ENCODE measurements at places on chromosomes 5 and 9.

GRCh38 chr5:82205005-82205404 lies 73.1 kb downstream of the RPS23 start:
- no peak for DNase-seq

DNA sequence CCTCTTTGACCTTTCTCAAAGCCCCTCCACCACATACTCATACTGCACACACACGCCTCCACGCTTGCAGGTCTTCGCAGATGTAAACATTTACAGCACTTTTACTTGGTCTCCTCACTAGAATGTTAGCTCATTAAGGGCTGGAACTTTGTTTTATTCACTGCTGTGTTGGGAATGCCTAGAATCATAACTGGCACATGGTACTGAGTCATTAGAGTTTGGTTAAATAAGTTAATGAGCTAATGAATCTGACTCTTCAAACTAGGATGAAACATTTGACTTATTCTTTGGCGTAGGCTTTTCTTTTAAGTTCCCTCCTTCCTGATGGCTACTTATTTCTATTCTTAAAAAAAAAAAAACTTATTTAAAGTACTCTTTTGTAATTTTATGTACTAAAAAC lies 28.9 kb downstream of the MAN2A1 start:
- DNase-seq = no peak

DNA sequence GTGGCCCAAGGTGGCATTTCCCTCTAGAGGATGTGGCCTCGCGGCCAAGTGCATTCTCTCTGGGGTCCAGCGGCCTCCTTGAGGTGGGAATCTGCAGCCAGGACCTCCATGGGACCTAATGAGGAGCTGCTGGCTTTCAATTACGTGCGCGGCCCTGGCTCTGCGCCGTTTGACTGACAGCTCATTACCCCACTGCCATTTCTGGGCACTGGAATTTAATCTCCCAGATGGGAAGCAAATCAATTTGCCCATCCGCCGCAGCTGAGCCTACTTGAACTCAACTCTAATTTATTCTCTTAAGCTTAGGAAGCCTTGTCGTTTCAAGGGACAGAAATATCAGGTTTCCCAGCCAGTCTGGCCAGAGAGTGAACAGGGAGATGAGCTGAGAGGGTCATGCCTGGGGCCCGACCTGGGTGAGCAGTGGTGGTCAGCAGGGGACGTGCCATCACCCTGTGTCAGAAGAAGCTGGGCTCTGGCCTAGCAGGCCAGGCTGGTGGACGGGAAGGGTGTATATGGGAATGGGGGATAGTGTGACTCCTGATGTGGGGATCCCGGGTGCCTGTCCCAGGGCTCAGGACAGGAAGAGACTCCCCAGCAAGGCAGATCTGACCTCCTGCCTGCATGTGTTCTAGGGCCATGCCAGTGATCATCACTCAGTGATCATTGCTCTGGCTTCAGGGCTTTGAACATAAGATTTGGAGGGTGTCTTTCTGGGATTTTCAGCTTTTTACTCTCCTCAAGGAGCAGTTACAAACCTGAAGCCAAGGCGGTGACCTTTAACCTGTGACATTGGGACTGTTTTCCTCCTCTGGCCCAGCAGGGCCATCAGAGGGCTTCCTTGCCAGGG lies 69.7 kb downstream of the MACROH2A1 start:
- DNase-seq = no peak

GRCh38 chr9:96612966-96613589 lies 6.6 kb downstream of the CDC14B start:
- DNase-seq = no peak

GRCh38 chr9:136769710-136770191 lies 5.4 kb upstream of the LCN15 start:
- DNase-seq = no peak

- DNase-seq = no peak
Measured at GRCh38 chr9:135080286-135081263, 6.9 kb upstream of the OLFM1 start.

DNA sequence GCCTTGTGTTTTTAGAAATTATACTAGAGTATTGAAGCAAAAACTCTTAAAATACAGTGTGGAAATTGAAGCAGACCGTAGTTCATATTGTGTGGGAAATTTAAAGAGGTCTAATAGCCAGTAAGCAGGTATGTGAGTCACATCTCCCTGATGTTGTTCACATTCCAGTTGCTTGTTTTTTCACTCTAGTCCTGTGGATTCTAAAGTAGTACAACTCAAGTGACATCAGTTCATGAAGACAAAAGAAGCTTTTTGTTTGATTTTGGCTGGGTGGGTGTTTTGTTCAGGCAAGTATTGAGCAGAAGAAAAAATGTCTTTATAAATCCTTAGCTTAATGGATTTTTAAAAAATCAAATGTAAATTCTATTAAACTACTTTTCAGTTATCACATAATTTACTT lies 216.2 kb downstream of the MAN2A1 start:
- DNase-seq = no peak

GRCh38 chr5:103232393-103232999 lies 26.1 kb upstream of the MACIR start:
- DNase-seq = no peak

- no peak for DNase-seq
Measured at GRCh38 chr5:138616508-138616907, 41.3 kb upstream of the HSPA9 start.
